ENCODE measurements at places on chromosomes 2 and 18.

DNA sequence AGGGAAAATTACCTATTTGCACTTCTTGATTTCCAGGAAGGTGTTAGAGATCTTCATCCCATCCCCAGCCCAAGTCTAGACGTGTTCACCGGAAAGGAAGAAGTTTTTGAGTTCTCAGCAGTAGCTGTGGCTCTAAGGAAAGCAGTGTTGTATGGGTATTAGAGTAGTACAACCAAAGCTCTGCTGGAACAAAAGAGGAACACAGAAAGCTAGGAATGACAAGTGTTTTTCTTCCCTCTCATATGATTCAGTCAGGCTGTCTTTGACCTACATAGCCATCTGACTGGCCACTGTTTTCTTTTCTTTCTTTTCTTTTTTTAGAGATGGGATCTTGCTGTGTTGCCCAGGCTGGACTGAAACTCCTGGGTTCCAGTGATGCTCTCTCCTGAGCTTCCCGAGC lies 82.7 kb upstream of the SLC39A10 start:
- no peak for DNase-seq

GRCh38 chr2:3666613-3666975 lies 8.6 kb downstream of the ALLC start:
- DNase-seq, result no peak

DNA sequence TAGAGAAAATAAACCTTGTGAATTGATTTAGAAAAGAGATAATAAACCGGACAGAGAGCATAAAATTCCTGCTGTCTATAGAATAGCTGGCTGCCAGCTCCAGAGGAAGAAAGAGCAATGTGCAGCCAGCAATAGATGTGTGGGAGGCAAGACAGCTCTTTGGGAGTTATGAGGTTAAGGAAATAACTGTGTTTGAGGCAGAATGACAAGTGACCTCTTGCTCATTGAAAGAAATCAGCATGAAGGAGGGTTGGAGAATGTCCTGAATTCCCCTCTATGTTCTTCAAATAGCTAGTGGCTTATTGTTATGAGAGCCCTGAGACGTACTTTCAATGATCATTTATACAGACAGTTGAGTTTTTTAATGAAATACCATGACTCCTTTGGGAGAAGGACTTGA lies 1009.9 kb upstream of the NXPH2 start:
- peak; percentile 6 for DNase-seq

DNA sequence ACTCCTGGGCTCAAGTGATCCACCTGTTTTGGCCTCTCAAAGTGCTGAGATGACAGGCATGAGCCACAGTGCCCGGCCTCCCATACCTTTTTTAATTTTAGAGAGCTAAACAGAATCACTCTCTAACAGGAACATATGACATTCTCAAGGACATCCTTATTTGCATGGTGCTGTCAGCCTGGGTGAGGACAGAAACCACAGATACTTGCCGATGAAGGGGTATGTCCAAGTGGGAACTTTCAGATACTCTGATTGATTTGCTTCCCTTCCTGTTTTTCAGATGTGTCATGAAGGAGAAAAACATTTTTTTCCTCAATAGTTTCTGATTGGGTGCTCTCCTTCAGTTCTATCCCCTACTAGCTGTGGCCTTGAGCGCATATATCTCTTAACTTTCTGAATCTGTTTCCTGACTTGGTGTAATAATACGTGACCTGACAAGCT lies 49.6 kb downstream of the MYO3B start:
- no peak for DNase-seq

DNA sequence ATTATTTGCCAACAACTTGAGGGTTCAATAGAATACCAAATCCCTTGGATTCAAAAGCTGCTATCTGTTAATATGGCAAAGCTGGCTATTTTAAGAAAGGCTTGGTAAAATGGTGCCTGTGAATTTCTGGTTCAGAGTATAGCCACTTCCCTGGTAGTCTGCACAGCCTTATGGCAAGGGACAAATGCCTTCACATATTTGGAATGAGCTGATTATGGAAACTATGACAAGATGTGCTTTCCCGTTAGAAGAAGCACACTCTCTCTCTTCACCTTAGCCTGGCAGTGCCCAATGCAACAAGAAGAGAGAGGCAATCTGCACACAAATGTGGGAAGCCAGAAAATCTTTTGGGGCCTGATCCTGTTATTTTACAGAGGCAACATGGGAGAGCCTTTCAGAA lies 47.5 kb upstream of the MAP3K20 start:
- no peak for DNase-seq

DNA sequence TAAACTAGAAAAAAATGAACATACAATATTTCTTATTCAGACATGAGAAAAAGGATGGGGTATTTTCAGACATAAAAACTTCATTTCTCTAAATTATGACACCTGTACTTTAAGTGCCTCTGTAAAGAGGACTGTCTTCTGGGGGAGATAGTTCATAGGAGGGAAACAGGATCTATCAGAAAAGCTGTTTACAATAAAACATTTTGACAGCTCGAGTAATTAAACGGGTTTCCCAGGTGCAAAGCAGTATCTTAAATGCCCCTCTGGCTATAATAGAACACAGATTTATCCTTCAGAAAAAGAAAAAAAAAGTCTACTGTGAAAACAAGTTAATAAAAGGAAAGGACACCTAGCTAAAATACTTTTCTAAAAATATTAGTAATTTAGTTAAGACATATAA lies 311.4 kb upstream of the UBE2E3 start:
- DNase-seq, result no peak

- DNase-seq, result no peak
Observed at GRCh38 chr2:240427729-240428128, 7.7 kb upstream of the GPC1 start.

DNA sequence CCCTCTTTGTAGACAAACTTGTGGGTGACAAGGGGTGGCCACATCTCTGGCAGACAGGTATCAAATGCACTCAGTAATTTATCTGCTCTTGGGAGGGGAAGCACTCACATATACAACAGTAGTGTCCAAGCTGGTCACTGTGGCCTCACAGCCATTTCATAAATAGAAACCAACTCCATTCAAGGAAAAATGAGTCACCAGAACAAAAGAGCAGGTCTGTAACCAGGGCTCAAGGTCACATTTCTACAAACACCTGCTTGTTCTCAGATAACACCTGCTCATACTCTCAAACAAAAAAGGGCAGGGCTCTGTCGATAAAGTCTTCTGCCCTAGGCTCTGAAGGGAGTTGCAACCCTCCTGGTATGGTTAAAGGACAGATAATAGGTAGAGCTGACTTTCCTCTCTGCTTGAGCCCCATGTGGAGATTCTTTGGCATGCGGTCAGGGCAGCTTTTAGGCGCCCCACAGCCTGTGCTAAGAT lies 459.0 kb downstream of the BCL11A start:
- no peak for DNase-seq

GRCh38 chr18:44826418-44827259 lies 146.0 kb downstream of the SETBP1 start:
- DNase-seq, result peak; percentile 97

DNA sequence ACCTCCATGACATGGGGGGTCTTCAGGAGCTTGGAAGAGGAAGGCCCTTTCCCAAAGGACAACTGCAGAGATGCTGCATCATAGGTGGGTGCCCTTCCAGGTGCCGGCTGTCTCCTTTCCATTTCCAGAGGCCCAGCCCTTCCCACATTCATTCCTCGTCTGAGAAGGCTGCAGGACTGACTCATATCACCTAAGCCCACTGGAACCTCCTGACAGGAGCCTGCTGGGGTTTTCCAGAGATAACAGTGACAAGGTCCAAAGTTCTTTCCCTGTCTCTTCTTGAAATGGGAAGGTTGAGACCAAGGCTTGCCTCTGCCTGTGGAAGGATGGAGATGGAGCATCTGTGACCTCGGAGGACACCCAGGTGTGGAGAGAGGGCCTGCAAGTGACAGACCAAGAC lies 3.6 kb upstream of the PRSS56 start:
- no peak for DNase-seq

DNA sequence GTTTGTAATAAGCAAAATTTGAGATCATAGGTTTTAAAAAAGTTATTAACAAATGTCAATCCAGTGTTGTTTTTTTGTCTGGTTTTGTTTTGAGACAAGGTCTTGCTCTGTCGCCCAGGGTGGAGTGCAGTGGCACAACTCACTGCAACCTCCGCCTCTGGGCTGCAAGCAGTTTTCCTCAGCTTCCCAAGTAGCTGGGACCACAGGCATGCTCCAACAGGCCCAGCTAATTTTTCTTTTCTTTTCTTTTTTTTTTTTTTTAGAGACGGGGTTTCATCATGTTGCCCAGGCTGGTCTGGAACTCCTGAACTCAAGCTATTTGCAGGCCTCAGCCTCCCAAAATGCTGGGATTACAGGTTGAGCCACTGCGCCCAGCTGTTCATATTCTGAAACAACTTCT lies 31.3 kb downstream of the GALNT3 start:
- no peak for DNase-seq

GRCh38 chr18:59898609-59899297 lies 1.0 kb upstream of the PMAIP1 start:
- no peak for DNase-seq

DNA sequence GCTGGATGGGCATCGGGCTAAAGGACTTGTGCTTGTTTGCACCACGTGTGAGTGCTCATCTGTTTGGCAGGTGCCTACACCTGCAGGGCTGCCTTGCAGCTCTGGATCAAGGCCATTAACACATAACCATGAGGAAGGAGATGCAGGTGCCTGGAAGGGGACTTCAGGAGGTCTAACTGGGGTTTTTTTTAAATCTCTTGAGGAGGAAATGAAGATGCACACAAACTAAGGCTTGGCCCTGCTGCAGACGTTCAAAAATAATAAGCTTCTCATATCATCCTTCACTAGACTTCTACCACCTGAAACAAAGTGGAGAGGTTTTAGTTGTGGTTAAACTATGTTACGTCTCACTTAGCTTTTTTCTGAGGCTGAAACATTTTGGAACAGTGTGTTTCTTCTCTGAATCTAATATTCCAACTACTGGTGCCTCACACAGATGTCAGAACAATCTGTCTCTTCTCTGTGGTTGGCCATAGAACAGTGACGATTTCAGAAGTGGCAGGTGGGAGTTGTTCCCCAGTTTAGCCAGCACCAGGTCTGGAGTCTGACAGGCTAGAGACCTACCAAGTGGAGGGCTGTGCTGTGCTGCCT lies 36.5 kb downstream of the BCL2L11 start:
- no peak for DNase-seq

- DNase-seq, result no peak
Observed at GRCh38 chr18:11996907-11997306, 15.6 kb downstream of the IMPA2 start.

DNA sequence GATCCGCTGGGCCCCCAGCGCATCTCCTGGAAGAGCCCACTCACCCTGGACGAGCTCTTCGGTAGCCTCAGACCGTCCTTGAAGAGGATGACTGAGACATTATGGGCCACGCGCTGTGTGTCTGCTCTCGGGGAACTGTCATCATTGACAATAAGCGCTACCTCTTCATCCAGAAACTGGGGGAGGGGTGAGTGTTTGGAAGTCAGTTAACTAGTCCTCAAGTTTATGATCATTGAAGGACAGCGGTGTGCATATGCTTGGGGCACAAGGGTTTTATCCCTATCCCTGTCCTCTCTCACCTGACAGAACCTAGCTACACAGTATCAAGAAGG lies 586 bp downstream of the STK16 start:
- no peak for DNase-seq

DNA sequence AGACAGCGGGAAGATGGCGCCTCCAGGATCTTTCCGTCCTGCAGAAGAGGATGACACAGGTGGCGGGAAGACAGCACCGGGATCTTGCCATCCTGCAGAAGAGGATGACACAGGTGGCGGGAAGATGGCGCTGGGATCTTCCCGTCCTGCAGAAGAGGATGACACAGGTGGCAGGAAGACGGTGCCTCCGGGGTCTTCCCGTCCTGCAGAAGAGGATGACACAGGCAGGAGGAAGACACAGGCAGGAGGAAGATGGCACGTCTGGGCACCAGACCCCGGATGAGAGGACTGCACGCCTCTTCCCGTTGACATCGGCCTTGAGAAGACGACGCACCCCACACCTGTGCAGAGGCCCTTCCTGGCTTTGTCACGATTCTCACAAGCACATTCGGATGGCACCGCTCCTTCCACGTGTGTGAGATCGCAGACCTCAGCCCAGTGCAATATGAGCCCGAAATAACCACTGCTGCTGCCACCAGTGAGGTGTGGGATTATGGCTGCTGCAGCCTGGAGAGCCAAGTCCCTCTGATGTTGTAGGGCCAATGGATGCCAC lies 79.4 kb upstream of the SNTG2 start:
- no peak for DNase-seq

- DNase-seq, result peak; percentile 95
Observed at GRCh38 chr2:233210843-233211547, 40.5 kb upstream of the ATG16L1 start.

- DNase-seq, result no peak
Observed at GRCh38 chr2:18208956-18209355, 330.5 kb downstream of the KCNS3 start.

GRCh38 chr2:217650716-217651360 lies 352.0 kb downstream of the TNS1 start:
- DNase-seq, result peak; percentile 66

DNA sequence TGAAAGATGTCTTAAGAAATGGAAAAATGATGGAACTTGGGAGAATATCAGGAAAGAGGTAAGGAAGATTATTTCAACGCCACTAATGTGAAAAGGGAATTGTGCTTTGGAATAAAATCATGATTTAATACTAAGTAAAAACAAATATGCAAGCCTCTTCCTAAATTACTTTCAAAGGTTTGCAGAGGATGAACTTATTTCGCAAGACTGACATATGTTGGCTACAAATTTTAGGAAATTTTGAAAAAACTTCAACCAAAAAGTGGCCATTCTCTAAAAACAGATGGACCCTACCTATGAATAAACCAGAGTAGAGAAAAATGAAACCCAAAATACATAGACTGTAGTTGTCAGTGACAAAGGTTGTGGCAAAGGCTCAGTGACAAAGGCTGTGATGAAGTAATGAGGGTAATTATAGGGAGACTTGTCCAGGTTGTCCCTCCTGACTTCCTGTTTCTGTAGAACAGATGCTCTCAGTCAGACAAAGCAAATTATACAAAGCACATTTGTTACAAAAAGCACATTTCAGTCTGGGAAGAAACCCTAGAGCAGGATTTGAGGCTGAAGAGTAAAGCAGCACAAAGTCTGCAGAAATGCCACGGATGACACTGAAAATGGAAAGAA lies 39.5 kb downstream of the SFT2D3 start:
- DNase-seq, result no peak

DNA sequence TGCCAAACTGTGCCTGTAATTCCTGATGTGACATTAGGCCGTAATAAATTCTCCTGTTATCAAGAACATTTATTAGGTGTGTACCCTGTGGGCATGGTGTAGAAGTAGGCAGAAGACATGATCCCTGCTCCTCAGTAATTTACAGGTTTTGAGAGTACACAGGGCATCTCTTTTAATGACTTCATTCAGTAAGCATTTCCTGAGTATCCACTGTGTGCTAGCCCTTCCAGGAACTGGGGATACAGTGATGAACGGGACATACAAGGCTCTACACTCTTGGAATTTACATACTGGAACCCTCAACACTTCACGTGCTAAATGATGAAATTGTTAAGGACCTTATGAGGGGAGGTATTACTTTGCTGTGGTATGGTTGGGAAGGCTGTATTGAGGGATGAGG lies 30.2 kb downstream of the DIS3L2 start:
- DNase-seq, result peak; percentile 42

GRCh38 chr2:63882395-63883105 lies 40.9 kb downstream of the UGP2 start:
- DNase-seq, result no peak

Measured in fibroblast of pulmonary artery (primary cell).